Stimulated activated CD8-positive, alpha-beta memory T cell treated with anti-CD3 and anti-CD28 coated beads, Interleukin-2, amount 100 ng/mL, for 1 hour (primary cell): ENCODE measurements at places on chromosomes 16 and 17.

DNA sequence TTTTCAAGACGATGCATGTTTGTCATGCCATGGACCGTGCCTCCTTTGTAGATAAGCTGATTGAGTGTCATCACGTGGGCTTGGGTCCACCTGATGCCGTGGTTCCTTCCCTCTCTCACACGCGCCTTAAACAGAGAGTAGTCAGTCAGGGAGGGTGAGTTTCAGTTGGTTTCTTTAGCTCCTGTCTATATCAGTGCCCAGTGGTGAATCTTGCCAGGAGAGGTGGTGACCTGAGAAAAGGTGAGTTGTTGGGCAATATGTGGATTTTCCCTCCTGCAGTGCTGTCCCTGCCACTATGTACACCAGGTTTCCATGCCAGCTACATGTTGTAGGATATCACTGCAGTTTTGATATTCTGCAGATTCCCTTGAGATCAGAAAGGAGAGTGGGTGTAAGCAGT, 129.7 kb downstream of the LAT start:
- DNase-seq: no peak

- DNase-seq: no peak
These were observed 205.2 kb upstream of the CDH5 start for GRCh38 chr16:66161269-66161668.

GRCh38 chr17:17710728-17711541, 29.7 kb downstream of the RAI1 start:
- DNase-seq: no peak

DNA sequence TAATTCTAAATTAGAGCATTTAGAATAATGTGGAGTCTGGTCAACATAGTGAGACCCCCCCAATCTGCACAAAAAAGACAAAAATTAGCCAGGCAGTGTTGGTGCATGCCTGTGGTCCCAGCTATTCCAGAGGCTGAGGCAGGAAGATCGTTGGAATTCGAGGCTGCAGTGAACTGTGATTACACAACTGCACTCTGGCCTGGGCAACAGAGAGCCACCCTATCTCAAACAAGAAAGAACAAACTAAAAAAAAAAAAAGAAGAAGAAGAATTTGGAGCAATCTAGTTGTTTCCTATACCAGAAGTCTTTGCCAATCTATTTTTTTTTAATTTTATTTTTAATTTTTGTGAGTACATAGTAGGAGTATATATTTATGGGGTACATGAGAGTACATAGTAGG, 6.0 kb downstream of the CETP start:
- DNase-seq: no peak

DNA sequence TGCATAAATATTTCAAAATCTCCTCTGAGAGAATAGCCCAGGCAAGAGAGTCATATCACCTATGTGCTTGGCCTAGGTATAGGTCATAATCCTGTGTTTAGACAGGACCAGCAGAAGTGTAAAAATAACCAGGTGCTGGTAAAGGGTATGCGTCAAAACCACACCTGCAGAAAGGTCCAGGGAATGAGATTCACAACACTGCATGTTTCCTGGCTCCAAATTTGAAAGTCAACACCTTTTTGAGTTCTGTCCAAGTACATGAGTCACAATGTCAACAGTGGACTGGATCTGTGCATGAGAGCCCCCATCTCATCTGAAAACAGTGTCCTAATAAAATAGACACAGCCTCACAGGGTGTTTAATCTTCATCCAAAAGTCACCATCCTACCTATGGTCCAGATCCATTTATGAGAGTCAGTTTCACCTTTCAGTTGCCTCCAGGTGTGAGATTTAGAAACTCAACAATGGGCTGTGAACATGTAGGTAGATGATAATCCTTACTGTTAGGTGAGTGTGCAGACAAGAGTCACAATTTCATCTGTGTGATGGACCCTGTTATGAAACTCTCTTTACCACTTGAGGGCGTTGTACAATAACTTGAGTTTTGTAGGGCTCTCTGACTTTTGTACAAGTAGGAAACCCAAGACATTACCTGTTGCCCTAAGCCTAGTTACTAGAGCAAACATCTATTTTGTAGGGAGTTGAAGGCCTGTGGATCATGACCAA, 2100.7 kb downstream of the TP53TG3F start:
- DNase-seq: no peak

- DNase-seq: no peak
These were observed 2.7 kb downstream of the MYO18A start for GRCh38 chr17:29177541-29177870.

DNA sequence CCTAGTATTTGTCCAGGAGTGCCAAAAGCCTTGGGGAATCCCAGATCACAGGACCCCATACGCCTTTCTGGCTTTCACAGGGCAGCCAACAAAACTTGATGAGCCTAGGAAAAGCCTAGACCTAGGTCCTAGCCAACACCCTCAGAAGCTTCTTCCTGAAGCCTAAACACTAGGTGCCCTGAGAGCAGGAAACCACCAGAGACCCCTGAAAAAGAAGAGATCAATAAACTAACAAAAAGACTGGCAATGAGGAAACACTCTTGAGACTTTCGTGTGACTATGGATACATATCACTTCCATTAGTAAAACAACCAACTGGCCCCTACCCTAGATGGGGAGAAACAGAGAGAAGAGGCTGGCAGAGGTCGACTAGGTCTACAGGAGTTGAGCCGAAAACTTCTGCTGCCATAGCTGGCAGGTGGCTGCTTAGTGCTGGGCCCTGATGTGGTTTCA, 1.2 kb downstream of the ORMDL3 start:
- no peak for DNase-seq

GRCh38 chr16:82695806-82696205, 69.0 kb downstream of the CDH13 start:
- no peak for DNase-seq
